Muscle of arm (tissue), 14 donors: ENCODE measurements at places on chromosomes 11 and 22.

DNA sequence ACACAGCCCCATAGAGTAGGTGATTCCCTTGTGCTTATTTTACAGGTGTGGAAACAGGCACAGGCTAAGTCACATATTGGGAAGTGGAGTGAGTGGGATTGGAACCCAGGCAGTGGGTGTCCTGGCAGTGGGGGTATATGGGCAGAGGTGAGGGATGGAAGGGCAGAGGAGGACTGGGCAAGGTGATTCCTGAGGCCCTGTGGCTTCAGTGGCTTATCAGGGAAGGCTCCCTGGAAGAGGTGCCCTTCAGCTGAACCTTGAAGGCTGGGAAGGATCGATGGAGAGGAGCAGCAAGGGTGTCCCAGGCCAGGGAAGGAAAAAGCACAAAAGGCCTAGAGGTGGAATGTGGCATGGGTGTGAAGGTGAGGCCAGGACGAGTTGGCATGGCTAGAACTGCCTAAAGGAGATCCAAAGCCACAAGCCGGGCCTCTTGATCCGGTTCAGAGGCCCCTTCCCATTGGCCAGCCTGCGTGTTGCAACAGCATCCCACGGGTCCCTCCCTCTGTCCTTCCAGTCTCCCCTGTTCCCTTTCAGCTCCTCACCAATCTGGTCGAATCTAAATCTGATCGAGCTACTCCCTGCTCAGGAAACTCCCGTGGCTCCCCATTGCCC lies 41.7 kb downstream of the MCM5 start:
- DNase-seq: no peak

GRCh38 chr11:3178349-3178748 lies 13.2 kb upstream of the OSBPL5 start:
- no peak for DNase-seq

- DNase-seq: no peak
Observed at GRCh38 chr11:5611627-5612026, 13.2 kb upstream of the TRIM34 start.

DNA sequence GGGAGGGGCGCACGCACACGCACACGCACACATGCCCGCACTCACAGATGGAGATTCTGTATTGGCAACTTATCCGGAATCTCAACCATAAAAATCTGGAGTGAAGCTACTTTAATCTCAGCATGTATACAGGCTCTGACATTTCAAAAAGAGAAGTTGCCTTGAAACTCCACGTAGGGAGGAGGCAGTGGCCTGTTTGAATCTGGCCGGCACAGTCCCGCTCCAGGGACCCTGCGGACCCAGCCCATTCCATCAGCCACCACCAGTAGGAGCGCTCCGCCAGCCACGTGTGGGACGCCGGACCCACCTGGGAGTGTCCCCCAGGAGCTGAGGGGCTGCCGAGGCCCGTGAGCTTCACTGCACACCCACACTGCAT lies 1.9 kb upstream of the SYT8 start:
- no peak for DNase-seq

DNA sequence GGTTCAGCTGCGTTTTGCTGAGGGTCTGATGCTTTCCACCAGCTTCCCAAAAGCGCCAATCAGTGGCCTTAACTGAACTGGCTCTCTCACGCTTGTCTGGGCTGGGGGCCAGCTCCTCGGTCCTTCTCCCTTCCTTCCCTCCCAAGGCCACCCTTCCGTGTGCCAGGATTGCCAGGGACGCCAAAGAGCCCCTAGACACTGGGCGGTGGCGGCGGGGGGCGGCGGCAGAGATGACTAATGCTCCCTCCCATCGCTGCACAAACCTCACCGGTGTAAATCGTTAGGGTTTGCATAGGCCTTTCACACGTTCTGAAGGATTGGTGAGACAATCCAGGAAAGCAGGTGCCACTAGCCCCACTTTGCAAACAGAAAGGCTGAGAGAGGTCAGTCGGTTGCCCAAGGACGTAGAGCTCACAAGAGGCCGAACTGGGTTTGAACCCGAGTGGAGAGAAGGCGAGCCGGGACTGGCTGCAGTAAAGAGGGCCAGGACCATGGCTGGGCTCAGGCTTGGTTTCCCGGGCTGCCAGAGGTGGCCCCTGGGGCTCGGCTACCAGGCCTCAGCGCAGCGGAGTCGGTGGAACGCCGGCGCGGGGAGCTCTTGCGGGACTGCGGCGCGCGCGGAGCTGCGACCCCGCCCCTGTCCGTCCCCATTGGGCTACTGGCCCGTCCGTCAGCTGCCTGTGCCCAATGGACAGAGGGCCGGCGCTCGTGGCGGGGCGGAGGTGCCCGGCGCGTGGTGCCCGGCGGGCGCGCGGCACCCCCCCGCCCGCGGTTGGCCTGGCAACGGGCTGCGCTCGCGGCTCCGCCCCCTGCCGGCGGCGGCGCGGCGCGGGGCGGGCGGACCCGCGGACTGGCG lies 589 bp upstream of the GNAZ start:
- DNase-seq: peak; percentile 82

DNA sequence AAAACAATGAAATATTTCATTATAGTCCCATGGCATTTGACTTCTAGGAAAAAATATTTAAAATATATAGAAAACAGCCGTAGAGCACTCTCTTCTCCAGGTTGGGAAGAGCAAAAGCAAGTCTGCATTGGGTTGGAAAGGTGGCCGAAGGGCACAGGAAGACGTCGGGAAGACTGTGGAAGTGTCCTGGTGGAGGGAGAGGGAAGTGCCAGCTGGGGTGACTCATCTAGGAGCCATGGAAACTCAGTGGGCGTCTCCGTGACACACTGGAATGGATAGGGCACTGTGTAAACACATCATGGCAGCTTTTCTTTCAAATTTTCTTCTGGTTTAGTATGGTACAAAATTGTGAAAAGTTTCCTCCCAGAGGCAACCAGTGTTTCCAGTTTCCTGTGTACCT lies 12.7 kb downstream of the GTPBP1 start:
- DNase-seq: no peak

DNA sequence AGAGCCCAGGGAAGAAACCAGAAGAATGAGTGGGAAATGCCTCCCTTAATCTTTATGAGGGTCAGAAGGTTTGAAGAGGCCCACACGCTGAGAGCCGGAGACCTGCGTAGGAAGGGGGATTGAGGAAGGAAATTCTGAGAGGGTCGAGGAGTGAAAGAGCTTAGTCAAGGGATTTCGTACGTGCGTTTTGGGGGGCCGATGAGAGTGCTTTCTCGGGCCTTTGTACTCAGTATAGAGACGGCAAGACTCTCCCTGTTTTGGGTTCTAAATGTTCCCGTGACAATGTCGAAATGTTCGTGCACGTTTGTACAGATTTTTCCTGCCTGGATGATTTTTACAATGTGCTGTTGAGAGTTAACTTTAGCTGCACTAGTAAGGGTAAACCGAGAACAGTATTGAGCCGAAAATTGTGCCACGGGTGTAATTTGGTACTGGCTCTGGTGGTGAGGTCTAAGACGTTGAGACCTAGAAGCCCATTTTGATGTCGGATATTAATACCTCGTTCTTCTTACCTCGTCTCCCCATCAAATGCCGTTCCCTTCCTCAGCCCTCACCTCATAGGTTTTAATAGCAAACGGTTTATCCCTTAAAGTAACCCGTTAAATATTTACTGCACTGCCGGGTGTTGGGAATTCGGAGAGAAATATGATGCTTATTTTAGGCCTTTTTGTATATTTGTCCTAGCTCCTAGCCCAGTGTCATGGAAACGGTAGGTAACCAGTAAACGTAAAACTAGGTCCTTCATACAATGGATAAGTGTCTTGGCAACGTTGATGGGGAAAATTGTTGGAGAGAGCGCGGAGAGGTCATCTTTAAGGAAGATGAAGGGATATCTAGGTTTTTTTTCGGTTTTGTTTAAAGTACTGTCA lies 734 bp downstream of the C11orf58 start:
- DNase-seq: peak; percentile 29

DNA sequence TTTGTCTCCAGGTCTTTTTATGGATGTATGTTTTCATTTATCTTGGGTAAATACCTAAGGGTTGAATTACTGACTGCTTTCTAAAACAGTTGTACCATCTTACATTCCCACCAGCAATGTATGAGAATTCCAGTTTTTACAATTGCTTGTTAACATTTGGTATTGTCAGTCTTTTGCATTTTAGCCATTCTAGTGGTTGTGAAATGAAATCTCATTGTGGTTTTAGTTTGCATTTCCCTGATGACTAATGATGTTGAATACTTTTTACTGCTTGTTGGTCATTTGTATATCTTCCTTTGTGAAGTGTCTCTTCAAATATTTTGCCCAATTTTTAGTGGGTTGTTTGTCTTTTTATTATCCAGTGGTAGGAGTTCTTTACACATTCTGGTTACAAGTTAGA lies 92.8 kb downstream of the ARFGAP2 start:
- no peak for DNase-seq

- DNase-seq: no peak
Observed at GRCh38 chr11:94245121-94245520, 59.3 kb upstream of the IZUMO1R start.

- no peak for DNase-seq
Observed at GRCh38 chr22:35868938-35869337, 151.3 kb downstream of the APOL5 start.

- no peak for DNase-seq
Observed at GRCh38 chr22:47329727-47330650, 567.5 kb downstream of the TBC1D22A start.
